CD4-positive, alpha-beta T cell treated with Interleukin-17A for 1 hour (primary cell): ENCODE measurements at places on chromosomes 4 and X.

DNA sequence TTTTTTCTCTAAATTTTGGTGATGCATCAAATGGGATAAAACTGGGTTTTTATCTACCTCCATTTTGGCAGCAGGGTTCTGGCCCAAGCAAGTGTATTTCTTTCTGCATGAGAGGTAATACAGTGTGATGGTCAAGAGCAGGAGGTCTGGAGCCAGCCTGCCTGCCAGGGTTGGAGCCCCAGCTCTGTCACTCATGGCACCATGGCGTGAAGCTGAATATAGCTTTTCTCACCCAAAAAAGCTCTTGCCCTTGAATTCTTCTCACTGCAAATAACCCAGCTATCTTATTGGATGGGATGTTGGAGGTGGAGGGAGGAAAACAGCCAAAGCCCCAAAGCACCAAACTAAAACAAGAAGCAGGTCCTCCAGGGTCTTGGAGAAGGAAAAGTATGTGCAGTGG lies 218.4 kb downstream of the ARHGAP10 start:
- no peak for DNase-seq

DNA sequence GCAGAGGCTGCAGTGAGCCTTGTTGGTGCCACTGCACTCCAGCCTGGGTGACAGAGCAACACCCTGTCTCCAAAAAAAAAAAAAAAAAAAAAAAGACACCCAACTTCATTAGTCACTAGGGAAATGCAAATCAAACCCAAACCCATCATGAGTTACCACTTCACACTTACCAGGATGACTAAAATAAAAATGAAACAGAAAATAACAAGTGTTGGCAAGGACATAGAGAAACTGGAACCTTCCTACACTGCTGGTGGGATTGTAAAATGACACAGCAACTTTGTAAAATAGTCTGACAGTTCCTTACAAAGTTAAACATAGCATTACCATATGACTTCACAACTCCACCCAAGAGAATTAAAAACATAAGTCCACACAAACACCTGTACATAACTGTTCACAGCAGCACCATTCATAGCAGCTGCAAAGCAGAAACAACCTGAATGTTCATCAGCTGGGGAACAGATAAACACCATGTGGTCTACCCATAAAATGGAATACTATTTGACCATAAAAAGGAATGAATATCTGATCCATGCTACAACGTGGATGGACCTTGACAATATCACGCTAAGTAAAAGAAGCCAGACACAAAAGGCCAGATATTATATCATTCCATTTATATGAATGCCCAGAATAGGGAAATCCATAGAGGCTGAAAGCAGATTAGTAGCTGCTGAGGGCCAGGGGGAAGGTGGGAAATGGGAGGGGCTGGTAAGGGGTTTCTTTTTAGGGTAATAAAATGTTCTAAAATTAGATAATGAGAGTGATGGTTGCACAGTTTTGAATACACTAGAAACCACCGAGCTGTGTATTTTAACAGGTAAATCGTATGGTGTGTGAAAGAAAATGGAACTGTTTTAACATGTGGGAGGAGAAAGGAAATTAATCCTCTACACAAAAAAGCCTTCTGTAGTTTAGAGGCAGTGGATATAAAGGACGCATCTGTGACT lies 18.3 kb downstream of the CD99L2 start:
- DNase-seq = no peak

DNA sequence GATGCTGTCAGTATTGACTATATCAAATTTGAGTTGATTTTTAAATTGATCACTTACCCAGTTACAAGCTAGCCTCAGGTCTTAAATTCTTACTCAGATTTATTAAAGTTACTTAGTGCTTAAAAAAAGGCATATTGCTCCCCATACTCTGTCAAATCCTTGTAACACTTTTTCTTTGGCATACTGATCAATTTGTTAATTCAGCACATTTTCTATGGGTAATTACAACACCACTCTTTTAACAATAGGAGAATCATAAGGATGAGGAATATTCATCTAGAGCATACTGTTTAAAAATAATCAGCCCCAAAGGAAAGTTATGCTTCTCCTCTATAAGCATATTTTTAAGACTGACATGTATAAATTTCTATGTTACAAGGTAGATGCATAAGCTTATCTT lies 482.5 kb downstream of the PABPC4L start:
- no peak for DNase-seq

GRCh38 chr4:119124352-119124751 lies 11.3 kb upstream of the MYOZ2 start:
- DNase-seq = no peak

DNA sequence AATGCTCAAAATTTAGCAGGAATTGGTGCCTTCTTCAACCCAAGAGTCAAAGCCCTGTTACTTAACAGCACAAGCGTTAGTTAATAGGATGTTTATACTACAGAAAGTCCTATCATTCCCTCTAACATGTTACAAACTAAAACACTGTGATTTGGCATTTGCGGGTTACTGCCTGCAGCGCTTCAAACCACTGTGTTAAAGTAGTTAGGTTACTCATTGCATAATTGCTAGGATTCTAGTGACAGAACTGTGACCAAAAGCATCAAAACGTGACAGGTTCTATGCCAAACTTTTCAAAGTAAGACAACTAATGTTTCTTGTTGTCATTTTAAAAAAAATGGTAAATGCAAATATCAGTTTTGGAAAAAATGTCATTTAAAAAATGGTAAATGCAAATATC lies 442.8 kb upstream of the ZFP42 start:
- DNase-seq = no peak

DNA sequence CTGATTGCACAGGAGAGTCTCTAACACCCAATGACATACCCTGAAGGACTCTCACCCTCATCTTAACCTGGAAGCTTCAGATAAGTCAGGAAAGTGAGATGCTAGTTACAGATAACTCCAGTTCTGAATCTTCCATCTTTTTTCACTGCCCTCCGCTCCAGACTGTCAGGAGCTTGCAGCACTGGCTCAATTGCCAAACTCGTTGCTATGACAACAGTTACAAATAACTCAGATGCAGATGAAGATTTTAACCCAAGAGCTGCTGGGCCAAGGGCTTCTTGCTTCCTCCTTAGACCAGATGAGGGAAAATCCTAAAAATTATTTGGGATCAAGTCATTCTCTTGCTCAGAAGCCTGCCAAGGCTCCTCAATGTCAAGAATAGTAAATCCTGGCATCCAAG lies 109.1 kb upstream of the HUWE1 start:
- DNase-seq = no peak

DNA sequence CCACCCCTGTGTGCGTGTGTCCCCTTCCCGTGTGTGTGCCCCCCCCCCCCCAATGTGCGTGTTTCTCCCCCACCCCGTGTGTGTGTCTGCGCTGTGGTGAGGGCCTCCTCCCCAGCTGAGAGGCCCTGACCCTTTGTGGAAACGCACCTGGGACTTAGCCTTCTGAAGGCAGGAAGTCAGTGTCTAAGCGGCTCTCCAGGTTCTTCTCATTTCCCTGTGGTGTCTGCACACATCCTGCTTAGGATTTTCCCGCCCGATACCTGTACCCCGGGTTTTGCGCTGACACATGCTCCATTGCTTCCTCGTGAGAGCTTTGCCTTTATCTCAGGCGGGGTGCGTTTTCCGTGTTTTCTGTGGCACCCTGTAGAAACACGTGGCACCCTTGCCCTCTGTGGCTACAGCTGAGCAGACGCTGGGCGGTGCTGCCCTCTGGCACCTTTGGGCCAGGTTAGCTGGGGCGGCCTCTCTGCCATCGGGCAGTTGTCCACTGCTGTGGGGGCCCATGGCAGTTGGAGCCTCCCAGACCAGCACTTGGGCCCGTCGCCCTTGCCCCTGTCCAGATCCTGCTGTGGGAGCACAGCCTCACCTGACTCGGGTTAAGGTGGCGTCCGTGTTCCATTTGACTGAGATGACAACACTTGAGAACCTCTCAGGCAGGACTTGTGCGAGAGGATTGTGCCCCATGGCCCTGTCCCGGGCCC lies 26.3 kb downstream of the MAEA start:
- no peak for DNase-seq

- no peak for DNase-seq
Measured at GRCh38 chr4:165190591-165191347, 16.6 kb upstream of the KLHL2 start.

DNA sequence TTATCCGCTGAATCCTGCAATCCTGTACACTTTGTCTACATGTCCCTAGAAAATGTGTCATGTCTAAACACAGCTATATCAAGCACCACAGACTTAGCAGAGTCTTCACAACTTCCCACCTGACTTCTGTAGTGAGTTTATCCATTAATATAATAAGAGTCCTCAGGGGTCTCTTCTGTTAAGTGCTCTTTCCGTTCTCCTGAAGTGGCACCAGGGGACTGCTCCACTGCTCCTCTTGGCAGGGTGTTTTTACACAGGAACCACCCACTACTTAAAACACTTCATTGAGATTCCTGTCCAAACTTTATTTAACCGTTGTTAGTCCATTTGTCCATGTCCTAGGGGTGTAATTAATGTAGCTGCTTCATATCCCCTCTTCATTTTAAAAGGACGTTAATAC lies 1000.4 kb downstream of the STPG2 start:
- DNase-seq = no peak

DNA sequence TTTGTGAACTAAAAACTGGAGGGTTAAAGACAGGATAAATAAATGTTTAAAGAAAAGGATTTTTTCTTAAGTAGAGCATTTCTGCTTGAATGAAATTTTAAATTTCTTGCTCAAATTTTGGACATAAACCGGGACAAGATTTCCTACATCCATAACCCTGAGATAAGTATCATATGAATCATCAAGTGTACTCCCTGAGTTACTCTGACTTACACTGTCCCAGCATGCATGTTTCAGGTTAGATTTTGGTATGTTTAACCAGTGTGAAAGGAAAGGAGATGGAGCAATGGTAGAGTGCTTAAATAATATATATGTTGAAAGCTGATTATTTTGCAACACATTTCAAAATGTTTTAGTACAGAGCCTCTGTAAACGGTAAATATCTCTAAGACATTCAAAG lies 175.2 kb downstream of the ADGRL3 start:
- no peak for DNase-seq

- no peak for DNase-seq
Measured at GRCh38 chrX:2640436-2641150, 50.5 kb upstream of the CD99 start.

GRCh38 chr4:90184560-90184959 lies 57.4 kb downstream of the CCSER1 start:
- no peak for DNase-seq

- DNase-seq = peak; percentile 30
Measured at GRCh38 chrX:130975947-130976346, 72.9 kb upstream of the ENOX2 start.

DNA sequence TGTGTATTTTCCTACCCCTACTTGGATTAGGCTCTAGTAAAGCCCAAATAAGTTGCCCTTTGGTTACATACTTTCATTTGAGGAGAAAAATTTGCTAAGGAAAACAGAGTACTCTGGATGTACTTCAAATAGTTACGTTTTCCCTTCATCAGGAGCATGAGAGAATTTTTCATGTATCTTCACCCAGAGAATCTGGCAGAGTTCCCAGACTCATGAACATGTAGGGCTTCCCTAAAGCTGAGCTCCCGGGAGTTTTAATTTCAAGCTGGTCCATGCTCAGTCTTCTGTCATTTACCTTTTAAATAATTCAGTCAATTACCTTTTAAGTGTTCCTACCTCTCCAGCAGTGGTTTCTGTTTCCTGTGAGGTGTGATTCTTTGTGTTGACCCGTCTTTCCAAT lies 367.5 kb upstream of the GRID2 start:
- DNase-seq = no peak

GRCh38 chr4:167826281-167826680 lies 266.1 kb upstream of the ANXA10 start:
- no peak for DNase-seq

- no peak for DNase-seq
Measured at GRCh38 chrX:151737494-151737893, 2.9 kb downstream of the CNGA2 start.

DNA sequence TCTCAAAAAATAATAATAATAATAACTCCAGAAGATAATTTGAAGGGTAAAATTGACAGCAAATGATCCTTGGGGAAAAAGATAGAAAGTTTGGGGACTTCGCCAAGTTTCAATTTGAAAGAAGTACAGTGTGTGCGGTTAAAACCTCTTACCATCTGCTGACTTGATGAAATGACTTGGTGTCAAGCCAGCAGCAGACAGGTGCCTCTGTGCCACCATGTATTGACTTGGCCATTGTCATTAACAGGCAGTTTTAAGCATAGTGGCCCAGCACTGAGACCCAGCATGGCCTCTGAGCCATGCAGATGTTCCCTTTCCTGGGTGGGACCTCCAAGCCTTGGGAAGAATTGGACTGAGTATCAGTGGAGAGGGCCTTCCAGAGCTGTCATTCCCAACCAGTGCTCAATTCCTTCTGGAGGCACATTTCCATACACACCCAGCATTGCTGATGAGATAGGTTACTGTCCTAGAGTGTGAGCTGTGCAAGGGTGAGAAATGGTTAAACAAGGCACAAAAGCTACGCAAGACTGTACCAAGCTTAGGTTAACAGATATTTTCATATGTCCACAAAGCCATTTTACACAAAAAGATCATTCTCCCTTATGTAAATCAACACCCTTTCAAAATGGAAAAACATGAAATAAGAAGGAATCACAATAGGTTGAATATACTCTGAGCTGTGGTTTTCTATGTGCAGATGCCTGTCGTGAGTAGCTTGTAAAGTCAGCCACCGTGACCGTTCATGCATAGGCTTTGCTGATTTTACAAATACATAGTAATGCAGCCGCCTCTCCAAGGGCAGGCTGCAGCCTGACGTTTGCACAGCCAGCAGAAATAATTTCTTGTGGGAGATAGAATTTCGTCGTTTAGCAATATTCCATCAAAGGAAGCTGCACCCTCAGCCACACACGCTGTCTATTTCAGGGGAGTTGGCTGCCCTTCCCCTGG lies 59.4 kb upstream of the FBXW7 start:
- DNase-seq = no peak

GRCh38 chr4:176999935-177000543 lies 207.3 kb upstream of the VEGFC start:
- no peak for DNase-seq

DNA sequence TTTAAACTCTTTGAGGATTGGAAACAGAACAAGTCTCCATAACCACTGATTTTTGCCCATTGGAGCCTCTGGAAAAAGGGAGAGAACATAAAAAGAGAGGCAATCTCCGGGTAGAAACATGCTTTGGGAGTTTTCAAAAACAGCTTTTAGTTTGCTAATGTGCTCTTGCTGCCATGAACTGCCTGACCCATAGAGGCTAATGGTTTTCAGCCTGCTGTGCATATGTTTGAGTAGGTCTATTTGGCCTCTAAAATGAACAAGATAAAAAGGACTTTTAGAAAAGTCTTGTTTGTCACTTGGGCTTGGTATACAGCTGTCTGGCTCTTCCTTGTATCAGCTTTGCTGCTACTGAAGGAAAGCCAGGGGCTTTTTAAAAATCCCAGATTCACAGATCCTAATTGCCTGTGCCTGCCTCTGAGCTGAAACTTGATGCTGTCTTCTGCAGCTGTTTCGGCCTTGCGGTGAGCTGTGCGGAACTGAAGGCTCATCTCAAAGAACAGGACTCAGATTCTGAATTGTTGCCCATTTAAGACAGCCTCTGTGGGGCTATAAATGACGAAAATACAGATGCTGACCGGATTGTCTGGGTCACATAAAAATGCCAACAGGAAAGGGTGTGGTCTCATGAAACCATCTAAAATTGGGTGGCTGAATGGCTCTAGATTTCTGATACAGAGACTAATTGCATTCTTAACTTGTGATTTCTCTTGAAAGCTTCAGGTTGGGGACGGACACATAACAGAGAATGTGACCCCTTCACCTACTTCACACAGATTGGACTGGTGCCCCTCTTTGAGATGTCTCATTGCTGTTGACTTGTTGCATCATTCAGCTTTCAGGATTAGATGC lies 18.4 kb upstream of the ZNF41 start:
- no peak for DNase-seq

GRCh38 chr4:1728061-1728980 lies 7.0 kb downstream of the TACC3 start:
- DNase-seq = no peak
